ENCODE measurements at places on chromosomes 3 and 15.

DNA sequence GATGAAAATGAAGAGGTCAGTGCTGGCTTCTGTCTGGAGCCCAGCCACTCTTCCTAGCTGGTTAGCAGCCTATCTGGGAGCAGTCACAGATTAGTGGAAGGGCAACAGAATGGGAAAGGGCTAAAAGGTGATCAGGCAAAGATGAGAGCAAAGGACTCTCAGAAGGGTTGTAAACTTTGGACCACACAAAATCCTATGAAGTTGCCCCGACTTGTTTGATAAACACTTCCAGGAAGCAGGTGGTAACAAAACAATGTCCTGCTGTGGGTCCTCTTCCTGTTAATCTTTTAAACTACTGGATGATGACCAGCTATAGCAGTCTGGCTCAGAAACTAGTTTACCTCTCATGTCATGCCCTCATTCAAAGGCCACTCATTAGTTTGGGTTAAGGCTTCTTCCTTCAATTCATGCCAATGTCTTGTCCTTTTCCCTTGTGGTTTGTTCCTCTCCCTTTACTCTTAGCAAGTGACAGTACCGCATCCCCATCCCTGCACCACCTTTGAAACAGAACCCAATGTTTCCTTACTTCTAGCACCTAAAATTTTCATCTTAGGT is 19.2 kb downstream of the POLG start:
- DNase-seq = no peak

DNA sequence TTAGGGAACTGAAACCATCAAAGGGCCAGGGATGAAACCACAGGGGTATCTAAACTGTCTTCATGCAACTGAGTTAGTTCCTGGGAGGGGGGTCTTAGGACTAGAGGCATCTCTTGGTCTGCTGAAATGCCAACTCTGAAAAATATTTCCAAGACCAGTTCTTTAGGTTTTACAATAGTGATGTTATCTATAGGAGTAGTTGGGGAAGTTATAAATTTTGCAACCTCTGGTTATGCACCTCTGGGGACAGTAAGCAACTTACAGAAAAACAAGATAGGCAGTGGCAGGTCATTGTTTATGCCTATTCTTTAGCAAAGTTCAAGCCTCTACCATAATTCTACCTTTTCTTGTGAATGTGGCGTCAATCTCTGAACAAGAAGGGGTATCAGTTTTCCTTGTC is 60.5 kb upstream of the MINAR1 start:
- DNase-seq = no peak

DNA sequence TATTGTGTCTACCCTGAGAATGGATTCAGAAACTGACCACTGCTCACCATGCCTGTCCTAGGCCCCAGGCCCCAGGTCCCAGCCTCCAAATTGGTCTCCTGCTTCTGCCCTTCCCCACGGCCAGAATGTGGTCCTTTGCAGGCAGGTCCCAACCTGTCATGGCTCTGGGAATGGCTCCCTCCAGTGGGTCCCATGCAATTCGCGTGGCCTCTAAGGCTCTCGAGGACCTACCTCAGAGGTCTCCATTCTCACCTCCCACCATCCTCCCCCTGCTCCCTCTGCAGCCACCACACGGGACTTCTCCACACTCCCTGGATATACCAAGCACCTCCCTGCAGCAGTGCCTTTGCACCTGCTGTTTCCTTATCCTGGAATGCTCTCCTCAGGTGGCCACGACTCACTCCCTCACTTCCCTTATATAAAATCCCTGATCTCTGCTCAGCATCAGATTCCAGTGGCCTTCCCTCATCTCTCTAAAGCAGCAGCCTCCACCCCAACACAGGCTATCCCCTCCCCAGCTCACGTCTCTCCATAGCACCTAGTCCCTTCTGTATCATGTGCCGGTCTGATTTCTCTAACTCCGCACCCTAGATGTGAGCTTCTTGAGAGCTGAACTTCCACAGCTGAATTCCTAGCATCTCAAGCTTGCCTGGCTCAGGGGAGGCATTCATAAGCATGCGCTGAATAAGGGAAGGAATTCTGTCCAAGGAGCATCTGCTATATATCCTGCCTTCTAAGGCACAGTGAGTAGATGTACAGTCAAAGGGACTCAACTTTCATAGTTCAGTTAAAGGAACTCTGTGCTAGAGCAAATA is 56.9 kb downstream of the ARRDC4 start:
- no peak for DNase-seq

GRCh38 chr3:2452249-2452648 is 353.6 kb downstream of the CNTN4 start:
- DNase-seq = no peak

GRCh38 chr15:39473298-39473947 is 107.5 kb upstream of the THBS1 start:
- DNase-seq = no peak

DNA sequence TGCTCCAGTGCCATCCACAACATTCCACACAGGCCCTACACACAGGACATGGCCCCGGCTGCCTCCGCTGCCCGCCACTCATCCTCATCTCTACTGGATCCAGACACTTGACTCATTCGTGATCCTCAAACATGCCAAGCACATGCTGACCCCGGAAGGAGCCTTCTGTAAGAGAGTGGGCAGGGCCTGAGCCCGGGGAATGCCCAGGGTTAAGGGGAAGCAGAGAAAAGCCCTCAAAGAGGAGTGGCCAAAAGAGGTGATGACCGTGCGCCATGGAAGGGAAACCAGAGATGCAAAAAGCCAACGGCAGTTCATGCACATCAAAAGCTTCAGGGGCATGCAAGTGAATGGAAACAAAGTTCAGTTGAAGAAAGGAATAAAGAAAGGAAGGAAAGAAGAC is 46.1 kb downstream of the RFTN1 start:
- no peak for DNase-seq

DNA sequence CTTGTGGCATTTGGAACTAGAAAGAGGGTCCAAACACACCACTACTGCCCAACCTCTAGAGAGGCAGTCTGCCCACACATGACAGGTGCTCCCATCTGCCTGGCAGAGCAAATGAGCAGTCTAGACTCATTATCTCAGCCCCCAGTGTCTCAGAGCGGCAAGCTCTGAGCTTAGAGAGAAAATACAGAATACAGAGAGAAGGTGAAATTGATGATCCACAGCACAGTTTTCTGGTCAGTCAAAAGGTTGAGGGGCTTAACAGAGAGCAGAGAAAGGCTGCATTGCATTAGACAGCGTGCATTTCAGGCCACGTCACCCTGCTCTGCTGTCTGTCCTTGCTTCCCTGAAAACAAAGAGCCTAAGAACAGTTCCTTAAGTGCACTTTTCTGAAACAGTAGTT is 135.1 kb downstream of the KCNMB2 start:
- DNase-seq = no peak

- no peak for DNase-seq
These were observed 584 bp downstream of the RPS17 start for GRCh38 chr15:82539691-82540054.

DNA sequence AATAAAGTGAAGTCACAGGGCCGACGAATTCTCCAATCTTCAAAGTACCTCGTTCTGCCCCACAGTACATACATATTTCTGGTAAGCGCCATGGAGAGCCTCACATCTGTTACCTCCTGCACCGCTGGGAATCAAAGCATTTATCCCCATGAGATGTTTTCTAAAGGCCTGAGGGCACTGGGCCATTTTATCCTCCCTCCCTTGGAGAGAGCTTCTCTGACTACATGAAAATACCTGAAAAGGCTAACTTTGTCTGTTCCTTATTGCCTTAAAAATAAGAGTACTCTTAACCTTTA is 148.1 kb downstream of the RORA start:
- DNase-seq = no peak

DNA sequence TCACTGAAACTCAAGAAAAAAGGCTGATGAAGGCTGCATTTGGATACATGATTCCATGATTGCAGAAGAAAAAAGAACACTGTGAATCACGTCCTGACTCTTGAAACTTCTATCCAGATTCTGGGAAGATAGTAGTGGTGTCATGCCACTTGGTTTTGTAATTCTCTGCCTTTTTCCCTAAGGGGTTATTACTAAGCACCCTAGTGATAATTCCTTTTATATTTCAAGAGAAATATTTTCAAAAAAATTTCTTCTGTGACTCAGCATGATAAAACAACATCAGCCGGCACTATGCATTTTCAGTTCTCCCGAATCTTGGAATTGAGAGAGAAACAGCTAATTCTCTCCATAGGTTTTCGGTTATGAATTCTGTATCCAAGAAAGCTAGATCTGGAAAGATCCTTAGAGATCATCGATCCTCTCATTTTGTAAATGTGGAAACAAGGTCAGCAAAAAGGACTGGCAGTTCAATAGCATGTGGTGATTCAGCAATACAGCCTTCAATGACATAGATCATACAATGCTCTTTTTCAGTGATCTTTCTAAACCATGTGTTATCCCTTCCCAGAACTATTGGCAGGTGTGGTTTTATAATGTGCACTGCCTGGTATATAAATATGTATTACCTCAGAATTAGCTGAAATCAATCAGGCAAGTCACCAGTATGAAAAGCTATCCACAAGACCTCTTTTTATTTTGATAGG is 42.6 kb upstream of the TP63 start:
- DNase-seq = no peak

GRCh38 chr15:83284559-83285283 is at the start of gene BNC1:
Gene BNC1, minus strand, starts transcription at chr15:83284664. Its CDS starts 36 bp downstream, at chr15:83284628.
- DNase-seq = no peak

GRCh38 chr15:63370764-63371163 is 10.9 kb downstream of the CA12 start:
- DNase-seq = no peak

- no peak for DNase-seq
These were observed 45.7 kb downstream of the TPRA1 start for GRCh38 chr3:127544803-127545201.

DNA sequence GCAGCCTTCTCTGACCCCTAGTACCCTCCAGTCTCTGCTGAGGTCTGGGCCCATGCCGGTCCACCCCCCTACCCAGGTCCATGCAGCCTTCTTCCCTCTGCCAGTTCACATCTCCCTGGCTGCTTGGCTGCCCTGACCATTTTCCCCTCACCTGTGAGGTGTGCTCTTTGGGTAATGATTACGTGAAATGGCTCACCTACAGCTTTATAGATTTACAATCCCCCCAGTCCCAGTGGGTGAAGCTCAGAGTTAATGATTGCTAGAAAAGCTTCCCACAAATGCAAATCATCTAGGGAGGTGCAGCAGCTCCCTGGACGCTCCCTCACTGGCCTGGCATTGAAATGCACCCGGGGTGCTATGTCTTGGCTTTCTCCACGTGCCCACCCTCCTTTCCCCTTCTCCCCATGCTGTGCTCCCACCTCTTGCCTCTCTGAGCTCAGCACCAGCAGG is 18.7 kb downstream of the PAQR5 start:
- DNase-seq = no peak

GRCh38 chr15:78077871-78078210 is 330 bp upstream of the TBC1D2B start:
- DNase-seq = no peak

GRCh38 chr3:143901105-143901504 is 52.8 kb upstream of the SLC9A9 start:
- DNase-seq = no peak

- DNase-seq = no peak
These were observed 124.5 kb downstream of the UNC13C start for GRCh38 chr15:54102704-54103103.

DNA sequence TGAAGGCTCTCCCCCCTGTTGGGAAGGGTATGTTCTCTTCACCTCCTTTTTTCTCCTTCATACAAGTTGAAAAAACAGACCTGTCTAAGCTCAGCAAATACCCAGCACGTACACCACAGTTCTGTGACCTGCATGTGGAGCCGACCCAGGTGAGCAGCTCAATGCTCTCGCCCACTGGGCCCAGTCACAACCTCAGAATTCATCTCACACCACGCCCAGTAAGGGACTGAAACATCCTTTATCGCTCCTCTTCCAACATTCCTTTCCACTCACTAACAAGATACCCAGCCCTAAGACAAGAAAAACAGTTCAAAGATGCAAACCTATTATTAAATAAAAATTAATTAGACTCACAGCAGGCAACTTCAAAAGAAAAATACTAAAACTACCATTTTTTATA is 68.9 kb downstream of the FOXP1 start:
- no peak for DNase-seq

DNA sequence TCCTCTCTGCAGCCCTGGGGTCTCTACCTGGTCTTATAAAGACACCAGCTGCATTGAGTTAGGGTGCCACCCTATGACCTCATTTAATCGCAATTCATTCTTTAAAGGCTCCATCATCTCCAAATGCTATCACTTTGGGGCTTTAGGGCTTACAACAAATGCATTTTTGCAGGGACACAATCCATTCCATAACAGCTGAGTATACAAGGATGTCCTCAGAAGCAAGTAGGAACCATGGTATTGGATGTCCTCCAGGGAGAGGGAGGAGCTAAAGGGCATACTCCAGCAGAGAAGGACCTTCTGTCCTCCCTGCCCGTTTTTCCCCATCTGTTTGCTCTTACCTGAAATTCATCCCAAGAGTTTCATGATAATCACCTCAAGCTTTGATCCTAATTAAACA is 30.3 kb downstream of the UMPS start:
- DNase-seq = no peak

DNA sequence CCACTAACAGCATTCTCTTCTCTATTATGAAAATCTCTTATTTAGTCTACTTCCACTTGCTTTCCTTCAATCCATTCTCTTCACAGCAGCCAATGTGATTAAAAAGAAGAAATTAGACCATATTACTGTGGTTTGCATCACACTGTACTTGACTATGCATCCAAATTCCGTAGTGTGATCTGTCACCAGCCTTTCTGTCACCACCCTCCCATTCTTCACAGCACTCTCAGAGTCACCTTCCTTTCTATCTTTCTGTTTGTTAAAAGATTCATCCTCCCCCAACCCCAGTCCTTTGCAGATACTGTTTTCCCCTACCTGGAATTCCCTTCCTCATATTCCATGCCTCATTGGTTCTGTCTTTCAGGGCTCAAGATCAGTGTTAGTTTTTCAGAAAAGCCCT is 55.0 kb upstream of the ABHD10 start:
- no peak for DNase-seq

DNA sequence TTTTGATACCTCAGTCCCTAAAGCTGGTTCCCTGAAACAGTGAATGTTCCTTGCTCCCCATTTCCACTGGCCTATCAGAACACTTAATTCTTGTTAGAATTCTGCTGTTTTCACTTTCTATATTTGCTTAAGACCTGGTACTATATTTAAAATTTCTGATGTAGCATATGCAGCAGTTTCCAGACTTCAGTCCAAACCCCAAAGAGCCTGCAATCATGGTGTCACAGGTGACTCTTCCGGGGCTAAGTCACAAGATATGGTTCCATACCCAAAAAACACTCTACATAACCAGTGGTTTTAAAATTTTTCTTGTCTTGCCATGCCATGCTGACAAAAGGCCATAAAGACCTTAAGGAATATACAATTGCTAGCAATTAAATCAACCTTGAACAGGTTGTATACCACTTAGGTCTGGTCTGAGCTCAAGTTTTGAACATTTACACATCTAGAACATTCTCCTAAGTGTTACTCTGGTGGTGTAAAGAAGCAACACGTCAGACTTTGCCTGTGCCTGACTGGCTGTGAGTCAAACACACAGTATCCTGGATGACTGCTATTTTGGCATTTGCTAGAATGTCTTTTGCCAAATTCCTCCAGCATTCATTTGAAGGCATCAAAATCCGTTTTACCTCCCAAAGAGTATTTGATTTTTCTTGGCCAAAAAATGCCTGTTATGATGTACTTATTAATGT is 160.0 kb downstream of the FRMD5 start:
- no peak for DNase-seq

- no peak for DNase-seq
These were observed 70.7 kb upstream of the DCBLD2 start for GRCh38 chr3:98972155-98972554.

- DNase-seq = no peak
These were observed 148.0 kb downstream of the TP63 start for GRCh38 chr3:189779166-189779565.
